NCI-H524 (cell line): ENCODE measurements at places on chromosomes 4 and X.

GRCh38 chr4:159160242-159160641 lies 57.4 kb downstream of the RAPGEF2 start:
- no peak for DNase-seq

DNA sequence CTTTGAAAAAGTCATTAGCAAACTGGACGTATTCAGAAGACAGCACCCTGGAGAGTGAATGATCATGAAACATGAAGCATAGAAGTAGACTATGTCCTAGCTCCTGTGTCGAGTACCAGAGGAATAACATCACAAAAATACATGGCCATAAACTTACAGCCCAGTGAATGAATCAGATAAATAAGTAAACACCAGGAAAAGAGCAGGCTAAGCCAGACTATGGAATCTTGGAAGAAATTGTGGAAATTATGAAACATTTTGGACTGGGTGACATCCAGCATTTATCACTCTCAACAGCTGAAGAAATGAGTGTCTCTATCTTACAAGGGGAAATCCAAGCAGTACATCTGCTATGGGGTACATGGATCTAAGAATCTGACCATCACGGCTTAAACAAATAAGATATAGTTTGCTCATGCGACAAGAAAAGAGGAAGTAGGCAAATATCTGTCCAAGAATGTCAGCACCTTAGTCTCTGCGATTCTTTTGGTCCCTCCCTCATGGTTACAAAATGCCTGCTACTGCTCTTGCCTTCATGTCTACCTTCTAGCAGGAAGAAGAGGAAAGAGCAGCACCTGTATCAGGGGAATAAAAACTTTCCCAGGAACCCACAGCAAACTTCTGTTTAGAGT lies 481.5 kb downstream of the BCOR start:
- no peak for DNase-seq

DNA sequence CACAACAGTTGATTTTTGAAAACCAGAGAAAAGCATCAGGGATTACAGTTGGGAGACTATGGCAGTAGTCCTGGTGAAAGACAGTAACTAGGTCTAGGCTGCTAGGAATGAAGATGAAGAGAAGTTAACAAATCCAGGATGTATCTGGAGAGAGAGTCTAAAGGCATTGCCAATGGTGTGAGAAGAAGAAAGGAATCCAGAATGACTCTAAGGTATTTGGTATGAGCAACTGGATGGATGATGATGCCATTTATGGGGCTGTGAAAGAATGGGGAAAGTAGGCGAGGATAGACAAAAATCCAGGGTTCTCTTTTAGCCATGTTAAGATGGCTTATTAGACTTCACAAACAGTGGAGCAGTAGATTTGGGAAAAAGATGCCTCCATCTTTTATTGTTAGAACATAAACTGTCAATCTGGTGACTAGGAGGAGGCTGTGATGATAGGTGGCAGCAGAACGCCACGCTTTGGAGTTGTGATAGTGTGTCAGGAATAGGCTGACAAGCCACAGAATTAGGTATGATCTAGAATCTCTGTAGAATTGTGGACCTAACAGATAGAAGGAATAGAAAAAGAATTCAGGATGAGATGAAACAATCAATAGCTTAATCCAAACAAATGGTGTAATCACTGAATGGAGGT lies 27.3 kb upstream of the JADE1 start:
- peak; percentile 7 for DNase-seq

GRCh38 chr4:168908093-168908492 lies 102.0 kb downstream of the CBR4 start:
- DNase-seq = no peak

DNA sequence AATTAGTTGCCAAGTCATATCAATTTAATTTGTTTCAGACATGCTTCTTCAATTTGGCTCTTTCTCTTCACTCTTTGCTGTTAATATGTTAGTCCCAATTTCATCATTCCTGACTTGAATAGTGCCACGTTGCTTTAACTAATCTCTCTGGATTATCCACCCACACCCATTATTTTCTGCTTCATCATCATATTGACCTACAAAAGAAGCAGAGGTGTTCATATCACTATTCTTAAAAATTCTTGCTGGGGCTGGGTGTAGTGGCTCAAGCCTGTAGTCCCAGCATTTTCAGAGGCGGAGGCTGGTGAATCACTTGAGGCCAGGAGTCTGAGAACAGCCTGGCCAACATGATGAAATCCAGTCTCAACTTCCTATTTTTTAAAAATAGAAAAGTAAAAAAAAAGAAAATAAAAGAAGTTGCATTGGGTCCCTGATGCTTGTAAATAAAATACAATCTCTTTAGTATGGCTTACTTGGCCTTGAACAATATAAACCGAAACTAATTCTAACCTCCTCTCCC lies 65.7 kb upstream of the KCNIP4 start:
- no peak for DNase-seq

- DNase-seq = no peak
These were observed 714.2 kb upstream of the LCORL start for GRCh38 chr4:18735740-18736268.

DNA sequence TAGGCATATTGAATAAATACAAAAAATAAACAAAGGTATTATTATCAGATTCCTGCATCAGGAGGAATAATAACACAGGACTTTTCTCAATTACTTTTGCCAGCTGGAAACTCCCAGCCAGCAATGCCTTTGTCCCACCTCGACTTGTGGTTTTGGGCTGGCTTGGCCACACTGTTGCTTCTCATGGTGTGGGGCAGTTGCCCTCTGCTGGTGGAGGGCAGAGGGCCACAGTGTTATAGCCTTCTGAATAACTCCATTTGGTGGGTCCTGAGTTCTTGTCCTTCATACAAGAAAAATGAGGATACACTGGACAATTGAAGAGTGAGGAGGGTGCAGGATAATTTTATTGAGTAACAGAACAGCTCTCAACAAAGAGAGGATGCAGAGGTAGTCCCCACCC lies 1206.0 kb upstream of the ADGRL3 start:
- peak; percentile 1 for DNase-seq

GRCh38 chr4:138894709-138895108 lies 120.9 kb upstream of the NOCT start:
- no peak for DNase-seq

GRCh38 chrX:21705225-21705624 lies 47.1 kb upstream of the KLHL34 start:
- no peak for DNase-seq

GRCh38 chrX:100098660-100099375 lies 311.3 kb downstream of the PCDH19 start:
- no peak for DNase-seq
